NCI-H1694 (cell line): ENCODE measurements at places on chromosomes 5 and 9.
A peak's percentile ranks its signal among the peaks of the same experiment; 100 is the strongest.

GRCh38 chr5:17000291-17000939, 64.3 kb upstream of the MYO10 start:
- DNase-seq = no peak

GRCh38 chr5:37738865-37739488, 100.9 kb downstream of the GDNF start:
- DNase-seq = no peak

DNA sequence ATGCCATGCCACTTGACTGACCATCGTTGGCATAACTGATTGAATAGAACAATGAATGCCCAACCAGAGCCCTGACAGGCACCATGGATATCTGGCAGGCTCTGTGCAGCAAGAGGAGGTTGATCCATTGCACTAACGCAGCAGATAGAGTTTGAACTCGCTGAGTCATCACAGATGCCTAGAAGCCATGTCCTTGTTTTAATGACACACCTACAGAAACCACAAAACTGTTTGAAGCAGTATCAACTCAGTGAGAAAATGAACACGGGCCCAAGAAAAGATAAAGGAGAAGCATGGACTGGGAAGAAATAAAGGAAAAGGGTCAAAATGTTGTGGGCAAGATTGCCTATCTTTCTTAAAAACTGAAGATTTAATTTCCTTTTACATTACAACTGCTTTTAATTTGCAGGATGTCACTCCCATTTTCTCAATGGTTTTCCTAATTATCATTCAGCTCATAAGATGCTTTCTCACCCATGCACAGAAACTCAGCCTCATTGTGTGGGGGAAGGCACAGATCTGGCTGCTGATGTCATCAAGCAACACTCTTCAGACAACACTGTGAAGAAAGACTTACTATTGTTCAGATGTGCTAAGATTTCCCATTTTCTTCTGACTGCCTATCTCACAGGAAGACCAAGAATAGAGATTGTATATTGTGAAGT, 129.0 kb downstream of the PIK3R1 start:
- no peak for DNase-seq

GRCh38 chr5:143812085-143812705, at the start of gene HMHB1:
Gene HMHB1, plus strand, starts transcription at chr5:143812161.
- DNase-seq = peak; percentile 38

GRCh38 chr5:6814816-6815215, 101.6 kb downstream of the TENT4A start:
- DNase-seq = no peak

DNA sequence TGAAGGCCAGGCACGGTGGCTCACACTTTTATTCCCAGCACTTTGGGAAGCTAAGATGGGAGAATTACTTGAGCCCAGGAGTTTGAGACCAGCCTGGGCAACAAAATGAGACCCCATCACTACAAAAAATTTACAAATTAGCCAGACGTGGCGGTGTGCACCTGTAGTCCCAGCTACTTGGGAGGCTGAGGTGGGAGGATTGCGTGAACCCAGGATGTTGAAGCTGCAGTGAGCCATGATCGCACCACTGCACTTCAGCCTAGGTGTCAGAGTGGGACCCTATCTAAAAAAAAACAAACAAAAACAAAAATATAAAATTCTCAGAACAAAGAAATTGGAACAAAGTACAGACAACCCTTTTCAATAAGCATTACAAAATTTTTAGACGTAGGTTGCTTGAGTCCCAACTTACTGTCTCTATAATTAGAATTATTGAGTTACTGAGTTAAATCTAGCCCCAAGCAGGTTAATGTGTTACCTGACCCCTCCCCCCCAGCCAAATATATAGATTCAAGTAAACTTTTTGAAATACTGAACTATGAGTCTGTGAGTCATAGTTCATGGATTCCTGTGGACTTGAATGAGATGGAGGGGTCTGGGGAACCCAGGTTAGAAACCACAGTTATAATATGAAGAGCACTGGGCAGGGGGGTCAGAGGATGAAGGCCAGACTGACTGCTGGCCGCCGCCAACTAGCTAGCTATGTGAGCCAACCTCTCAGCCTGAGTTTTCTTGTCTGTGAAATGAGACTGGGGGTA, 173.1 kb downstream of the AOPEP start:
- DNase-seq = no peak

DNA sequence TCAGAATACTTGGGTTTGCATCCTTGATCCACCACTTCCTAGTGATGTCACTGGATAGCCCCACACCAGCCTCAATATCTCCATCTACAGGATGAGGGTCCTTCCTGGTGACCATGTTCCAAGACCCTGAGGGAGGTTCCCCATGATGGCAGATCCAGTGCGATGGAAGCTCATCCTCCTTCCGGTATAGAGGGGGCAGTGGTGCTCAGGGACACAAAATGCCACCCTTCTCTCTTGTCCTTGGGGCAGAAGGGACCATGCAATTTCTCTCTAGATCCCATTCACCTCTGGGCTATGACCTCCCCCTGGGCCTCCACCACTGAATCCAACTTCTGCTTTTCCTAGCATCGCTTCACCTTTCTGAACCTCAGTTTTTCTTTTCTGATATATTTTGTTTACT, 5.4 kb upstream of the SLC25A51 start:
- no peak for DNase-seq

DNA sequence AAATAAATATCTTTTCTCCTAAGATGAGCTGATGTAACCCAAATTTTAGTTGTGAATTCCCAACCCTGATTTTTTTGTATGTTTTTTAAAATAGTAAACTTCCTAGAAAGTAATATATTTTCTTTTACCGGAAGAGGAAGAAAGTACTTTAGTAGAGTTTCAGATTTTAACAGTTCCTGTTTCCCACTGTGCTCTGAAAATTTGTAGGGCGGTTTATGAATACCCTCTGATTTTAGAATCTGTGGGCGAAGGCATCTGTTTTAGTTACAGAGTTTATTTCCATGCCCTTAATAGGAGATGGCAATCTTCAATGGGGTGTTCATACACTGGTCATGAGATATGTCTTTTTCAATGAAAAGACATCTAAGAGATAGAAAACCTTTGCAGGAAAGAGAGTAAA, 3.7 kb upstream of the HOMER1 start:
- no peak for DNase-seq

GRCh38 chr5:5195128-5195918, 55.2 kb downstream of the ADAMTS16 start:
- DNase-seq = no peak

GRCh38 chr5:136906545-136906944, 541.2 kb upstream of the TRPC7 start:
- DNase-seq = no peak

DNA sequence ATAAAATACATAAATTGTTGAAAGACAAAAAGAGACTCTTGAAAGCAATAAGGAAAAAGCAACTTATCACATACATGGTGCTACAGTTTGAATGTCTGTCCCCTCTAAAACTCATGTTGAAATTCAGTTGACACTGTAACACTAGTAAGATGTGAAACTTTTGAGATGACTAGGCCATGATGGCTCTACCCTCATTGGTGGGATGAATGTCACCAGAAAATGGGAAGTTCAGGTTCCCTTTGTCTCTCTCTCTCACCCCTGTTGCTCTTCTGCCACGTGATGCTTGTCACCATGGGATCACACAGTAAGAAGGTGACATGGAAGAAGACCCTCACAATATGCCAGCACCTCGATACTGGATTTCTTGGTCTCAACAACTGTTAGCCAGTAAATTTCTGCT, 50.3 kb upstream of the SPTLC1 start:
- DNase-seq = no peak

DNA sequence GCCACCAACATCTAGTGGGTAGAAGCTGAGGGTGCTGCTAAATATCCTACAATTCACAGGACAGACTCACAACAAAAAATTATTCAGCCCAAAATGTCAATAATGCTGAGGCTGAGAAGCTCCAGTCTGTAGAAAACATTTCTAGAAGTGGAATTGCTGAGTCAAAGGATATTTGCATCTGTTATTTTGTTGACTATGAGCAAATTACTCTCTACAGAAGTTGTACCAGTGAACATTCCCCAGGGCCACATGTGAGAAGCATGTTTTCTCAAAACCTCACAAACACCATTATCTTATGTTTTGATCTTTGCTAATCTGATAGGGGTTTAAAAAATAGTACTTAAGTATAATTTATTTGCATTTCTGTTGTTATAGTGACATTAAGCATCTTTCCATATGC, 15.4 kb downstream of the ITK start:
- DNase-seq = no peak

DNA sequence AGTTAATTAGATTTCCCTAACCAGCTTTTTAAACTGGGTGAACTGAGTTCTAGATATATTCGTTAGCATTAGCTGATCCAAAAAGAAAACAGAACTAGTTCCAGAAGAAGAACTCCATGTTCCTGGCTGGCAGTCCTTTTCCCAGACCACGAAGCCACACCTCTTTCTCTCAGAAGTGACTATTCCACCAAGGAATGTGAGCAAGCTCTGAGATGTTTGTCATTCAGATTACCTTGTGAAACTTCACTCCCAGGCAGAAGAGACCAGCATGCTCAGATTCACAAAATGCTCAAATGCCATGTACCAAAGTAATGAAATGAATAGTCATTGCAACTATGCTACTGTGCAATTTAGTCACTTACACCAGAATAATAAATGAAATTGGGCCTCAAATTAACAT, 4.4 kb upstream of the SSBP2 start:
- no peak for DNase-seq

DNA sequence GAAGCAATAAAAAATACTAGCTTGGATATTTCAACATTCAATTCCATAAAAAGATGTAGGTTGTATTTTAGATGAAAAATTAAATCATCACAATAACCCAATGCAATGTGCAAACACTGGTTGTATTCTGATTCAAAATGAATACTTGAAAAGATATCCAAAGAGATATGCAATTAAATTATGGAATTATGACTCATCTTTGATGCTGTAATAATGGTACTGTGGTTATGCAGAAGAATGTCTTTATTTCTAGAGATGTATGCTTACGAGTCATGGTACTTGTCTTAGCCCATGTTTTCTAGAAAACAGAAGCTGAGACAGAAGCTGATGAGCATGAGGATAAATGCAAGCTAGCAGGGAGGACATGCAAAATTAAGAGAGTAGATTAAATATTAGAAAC, 1941.4 kb upstream of the NUDT12 start:
- no peak for DNase-seq

DNA sequence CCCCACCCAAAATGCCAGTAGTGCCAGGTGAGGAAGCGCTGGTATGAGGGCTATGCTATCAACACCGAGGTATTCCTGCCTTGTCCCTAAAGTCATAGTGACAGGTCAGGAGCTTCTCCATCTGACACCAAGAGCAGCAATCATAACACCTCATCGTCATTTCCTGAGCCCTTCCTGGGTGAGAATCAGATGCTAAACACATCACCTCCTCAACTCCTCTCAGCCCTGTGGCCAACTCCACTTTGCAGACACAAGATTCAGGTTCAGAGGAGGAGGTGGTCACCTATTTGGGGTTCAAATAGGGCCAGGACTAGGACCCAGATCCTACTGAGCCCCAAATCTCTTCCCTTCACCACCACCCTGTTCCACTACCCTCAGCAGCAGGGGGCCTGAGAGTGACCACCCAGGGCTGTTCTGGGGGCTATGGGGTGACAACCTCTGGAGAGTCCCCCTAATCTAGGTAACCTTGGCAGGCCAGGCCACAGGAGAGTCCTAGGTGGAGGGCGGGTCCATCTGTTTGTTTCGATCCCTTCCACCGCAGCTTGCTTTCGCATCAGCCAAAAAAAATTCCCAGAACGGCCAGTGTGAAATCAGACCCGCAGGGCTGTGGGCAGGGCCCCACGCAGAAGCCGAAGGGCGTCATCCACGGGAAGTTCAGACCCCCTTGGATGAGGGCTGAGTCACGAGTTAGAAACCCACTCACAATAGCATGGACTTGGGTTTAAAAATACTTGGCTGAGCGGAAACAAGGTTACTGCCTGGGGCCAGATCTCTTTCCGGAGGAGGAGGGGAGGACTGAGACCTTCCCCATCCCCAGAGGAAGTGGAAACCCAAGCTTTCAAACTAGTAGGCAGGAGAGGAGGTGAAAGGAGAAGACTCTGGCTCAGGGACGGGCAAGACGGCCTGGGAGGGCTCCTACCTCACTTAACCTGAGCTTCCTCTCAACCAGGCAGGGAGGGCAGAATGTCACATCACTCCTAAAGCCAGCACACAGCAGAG, 8.7 kb downstream of the STK10 start:
- DNase-seq = no peak

DNA sequence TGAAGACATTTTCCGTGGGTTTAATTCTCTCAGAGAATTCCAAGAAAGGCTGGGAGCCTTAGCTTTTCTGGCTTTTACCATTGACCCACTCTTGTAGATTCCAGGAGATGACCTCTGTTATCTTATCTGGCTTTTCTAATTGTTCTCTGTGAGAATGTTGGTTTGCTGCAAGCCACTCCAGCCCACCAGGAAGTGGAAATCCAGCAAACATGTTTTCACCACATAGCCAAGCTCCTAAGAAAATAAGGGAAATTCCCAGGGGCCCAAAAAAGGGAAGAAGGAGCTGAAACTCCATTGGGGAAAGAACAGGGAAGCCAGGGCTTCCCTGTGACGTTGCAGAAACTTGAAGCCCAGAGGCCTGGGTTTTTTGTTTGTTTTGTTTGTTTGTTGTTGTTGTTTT, 19.7 kb downstream of the GPR107 start:
- no peak for DNase-seq

- DNase-seq = no peak
Measured at GRCh38 chr5:60404171-60404570, 295.8 kb downstream of the DEPDC1B start.

DNA sequence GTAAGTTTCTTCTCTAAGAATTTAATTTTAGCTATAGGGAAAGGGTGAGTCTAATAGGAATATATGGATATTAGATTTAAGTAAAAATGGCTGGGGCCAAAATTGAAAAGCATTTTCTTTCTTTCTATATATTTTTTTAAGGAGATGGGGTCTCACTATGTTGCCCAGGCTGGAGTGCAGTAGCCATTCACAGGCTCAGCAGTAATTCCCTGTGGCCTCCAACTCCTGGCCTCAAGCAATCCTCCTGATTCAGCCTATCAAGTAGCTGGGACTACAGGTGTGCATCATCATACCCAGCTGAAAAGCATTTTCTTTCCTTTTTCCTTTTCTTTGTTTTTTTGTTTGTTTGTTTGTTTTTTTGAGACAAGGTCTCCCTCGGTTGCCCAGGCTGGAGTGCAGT, 41.1 kb downstream of the CSNK1A1 start:
- no peak for DNase-seq

DNA sequence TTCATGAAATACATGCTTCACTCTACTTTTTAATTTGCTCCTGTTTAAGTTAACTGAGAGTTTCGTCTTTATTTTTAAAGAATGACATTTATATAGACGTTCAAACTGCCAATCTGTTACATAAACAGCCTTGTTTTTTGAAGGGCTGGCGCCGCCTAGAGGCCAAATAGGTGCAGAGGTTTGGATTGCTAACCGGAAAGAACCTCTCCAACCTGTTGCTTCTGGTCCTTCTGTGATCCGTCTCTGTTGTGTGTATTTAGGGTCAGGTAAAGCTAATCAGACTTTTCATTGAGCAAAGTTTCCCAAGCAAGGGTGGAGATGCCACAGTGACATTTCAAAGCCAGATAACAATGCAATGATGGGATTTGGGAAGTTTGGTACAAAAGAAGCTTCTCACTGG, 39.5 kb upstream of the GLIS3 start:
- DNase-seq = peak; percentile 84
